ENCODE measurements at places on chromosomes 12 and 14.

GRCh38 chr12:64459394-64459891 lies 7.5 kb downstream of the TBK1 start:
- no peak for DNase-seq

DNA sequence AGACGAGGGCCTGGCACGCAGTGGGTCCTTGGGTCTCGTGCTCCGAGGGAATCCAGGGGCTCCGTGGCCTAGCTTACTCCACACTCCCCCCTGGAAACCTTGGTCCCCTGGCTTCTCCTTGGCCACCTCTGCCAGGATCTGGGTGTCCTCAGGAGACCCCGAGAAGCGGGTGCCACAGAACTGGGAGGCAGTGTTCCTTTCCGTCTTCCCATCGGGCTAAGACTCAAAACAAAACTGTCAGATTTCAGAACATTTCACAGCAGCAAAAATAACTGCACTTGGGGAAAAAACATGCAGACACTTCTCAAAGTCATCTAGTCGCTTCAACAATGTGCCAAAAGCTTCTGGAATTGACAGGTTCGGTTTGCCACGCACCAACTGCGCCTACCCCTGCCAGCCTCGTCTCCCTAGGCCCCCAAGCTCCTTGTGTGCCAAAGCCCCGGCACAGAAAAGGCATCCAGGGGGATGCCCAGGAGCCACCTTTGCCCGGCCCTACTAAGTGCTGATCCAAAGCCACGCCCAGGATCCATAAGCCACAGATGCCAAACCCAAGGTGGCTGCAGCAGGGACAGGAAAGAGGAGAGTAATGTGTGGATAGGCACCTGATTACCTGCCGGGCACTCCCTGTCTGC lies 58.4 kb upstream of the DIO3 start:
- no peak for DNase-seq

- no peak for DNase-seq
Measured at GRCh38 chr14:68359837-68360552, 432.9 kb downstream of the ZFP36L1 start.

- DNase-seq: no peak
Measured at GRCh38 chr12:76997011-76997780, 68.2 kb downstream of the E2F7 start.

DNA sequence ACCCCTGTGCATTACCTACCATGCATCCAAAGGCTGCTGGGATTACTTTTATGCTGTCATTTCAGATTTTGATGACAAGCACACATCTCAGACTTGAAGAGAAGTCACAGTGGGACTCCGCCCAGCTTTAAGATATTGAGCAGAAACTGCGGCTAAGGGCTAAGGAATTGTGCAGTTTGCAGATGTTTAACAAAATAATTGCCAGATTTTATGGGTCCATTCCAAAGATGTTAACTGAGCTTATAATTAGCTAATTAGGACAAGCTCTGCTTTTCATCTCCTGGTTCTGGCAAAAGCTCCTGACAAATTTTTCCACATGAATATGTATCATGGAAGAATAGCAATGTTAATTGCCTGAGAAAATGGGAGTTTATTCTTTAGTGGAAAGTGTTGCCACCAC lies 344.4 kb upstream of the ATXN7L3B start:
- DNase-seq: no peak

- no peak for DNase-seq
Measured at GRCh38 chr12:42291680-42292079, 34.2 kb downstream of the ZCRB1 start.

- no peak for DNase-seq
Measured at GRCh38 chr14:20386276-20386855, 26.9 kb downstream of the TEP1 start.

DNA sequence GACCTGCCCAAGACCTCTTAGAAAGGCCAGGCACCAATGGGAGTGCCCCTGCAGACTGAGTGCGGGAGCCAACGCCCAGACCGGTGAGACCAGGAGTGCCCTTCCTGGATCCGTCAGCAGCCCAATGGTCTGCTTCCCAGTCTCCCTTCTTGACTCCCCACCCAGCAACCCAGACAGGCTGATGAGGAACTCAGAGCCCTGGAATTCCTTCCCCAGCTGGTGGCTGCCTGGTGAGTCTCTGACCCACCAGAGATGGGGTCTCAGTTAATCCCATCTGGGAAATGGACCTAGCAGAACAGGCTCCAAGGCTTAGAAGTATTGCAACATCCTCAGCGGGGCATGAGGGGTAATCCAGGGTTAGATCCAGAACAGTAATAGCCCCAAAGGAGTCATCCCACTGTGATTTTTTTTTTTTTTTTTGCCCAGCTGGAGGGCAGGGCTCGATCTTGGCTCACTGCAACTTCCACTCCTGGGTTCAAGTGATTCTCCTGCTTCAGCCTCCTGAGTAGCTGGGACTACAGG lies 1.5 kb upstream of the RASAL1 start:
- DNase-seq: no peak

DNA sequence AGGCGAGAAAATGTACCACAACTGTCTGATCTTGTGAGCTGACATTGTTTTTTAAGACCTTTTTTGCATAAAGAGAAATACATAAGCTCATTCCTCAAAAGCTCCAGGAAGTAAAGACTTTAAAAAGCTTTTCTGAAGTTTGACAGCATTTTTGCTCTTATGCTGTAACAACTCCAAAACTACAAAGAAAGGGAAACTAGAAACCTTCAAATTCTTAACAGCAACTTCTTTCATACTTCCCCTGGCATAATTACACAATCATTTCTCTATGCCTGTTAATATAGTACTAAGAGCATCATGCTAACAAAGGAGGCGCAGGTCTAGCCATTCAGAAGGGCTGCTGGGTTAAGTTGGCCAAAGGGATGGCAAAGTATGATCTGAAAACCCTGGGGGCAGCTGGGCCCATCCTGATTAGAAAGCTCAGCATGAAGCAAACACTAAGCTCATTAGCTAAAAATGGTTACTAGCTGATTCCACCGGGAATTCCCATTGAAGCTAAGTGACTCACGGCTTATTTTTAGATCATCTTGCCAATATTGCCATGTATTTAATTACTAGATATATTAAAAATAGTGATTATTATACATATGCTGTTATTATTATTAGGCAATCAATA lies 26.1 kb upstream of the ANP32D start:
- no peak for DNase-seq

DNA sequence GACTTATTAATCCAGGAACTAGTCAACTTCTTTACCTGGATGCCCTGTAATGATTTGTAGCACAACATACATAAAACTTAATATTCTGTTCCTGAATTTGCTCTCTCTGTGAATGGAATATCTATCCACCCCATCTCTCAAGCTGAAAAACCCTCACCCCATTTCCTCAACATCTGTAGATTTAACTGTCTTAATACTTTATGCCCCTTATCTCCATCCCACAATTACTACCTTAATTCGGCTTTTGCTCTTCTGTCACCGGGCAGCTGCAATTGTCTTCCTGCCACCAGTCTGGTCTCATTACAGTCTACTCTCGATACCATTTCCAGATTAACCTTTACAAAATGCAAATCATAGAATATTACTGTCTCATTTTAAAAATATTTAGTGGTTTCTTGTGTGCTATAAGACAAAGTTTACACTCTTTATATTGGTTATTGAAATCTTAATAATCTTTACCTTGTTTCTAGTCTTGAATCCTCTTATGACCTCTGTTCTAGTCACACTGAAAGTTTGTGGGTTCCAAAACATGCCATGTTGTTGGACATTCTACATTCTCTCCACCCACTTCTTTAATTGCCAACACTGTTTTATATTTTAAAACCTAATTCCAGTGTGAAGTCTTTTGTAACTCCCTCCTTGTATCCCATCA lies 347.3 kb downstream of the RAD51B start:
- no peak for DNase-seq

DNA sequence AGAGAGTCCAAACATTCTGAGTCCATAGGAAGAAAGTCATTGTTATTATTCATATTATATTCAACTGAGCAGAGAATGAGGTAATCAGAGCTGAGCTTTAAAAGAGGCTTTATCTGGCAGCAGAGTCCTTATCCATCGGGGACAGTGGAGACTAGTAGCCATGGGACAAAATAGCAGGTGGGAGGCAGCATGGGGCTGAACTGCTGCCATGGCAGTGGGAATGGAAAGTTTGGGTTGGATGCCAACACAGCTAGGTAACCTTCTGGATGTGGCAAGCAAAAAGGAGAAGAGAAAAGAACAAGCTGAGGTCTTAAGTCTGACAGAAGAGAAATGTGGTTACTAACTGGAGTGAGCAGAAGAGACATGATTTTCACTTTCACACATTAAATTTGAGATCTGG lies 71.0 kb upstream of the CDKN3 start:
- DNase-seq: no peak

DNA sequence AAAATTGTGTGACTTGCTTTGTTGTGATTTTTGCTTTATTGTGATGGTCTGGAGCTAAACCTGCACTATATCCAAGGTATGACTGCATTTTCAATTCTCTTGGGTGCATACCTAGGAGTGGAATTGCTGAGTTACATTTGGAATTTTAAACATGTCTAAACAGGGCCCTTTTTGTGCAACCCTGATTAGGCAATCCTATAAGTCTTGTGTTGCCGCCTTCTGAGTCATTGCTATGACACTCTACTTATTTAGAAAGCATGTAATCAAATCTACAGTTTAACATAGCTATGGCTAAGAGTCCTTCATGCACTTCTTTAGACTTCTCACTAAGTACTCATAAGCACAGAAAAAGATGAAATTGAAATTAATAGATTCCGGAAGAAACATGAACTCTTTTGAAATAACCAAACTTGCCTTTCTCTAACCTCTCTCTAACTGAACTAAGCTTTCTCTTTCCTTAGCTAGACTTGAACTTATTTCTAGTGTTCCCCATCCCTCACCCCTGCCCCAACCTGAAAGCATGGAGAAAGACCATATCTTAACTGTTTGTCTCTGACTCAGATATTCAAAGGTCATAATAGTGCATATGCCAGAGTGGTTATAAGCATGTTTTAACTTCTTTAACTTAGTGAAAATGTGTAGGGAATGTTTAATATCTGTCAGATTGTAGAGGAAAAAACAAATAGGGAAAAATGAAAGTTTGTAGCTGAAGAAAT lies 203.0 kb downstream of the SNAPC1 start:
- no peak for DNase-seq

DNA sequence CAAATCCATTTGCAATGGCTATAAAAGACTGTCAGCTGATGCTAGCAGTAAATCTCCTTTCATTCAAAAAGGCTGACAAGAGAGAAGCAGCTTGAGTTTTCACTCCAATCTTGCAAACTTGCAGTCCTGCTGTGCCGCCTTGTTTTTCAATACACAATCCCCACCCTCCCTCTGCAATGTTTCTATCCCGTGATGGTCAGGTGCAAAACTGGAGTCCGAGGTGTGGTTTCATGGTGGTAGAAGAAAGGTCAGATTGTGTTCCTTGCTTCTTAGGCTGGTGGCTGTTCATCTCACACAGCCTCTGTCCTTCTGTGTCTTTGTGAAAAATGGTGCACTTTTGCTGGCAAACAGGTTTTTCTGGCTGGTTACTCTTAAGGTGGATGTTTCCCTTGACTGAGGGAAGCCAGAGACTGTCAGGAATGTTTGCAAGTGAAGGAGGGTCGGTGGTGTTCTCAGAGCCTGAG lies 27.7 kb upstream of the TBX3 start:
- no peak for DNase-seq

DNA sequence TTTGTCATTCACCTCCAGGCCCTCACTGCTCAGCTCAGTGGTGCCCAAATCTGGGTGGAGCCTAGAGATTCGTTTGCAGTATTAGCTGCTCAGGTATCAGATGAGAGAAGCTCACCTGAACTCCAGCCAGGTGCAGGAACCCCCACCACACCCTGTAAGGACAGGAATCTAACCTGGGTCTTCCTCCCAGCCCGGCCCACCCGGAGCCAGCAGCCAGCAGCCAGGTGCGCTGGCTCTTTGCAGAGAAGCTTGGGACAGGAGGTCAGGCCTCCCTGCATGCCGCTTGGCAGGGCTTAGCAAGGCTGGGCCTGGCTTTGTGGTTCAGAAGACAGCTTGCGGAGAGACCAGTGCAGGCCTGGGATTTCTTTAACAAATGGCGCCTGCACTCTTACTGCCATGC lies 125.6 kb upstream of the MYL2 start:
- DNase-seq: no peak

GRCh38 chr12:11840366-11840765 lies 190.9 kb downstream of the ETV6 start:
- no peak for DNase-seq

DNA sequence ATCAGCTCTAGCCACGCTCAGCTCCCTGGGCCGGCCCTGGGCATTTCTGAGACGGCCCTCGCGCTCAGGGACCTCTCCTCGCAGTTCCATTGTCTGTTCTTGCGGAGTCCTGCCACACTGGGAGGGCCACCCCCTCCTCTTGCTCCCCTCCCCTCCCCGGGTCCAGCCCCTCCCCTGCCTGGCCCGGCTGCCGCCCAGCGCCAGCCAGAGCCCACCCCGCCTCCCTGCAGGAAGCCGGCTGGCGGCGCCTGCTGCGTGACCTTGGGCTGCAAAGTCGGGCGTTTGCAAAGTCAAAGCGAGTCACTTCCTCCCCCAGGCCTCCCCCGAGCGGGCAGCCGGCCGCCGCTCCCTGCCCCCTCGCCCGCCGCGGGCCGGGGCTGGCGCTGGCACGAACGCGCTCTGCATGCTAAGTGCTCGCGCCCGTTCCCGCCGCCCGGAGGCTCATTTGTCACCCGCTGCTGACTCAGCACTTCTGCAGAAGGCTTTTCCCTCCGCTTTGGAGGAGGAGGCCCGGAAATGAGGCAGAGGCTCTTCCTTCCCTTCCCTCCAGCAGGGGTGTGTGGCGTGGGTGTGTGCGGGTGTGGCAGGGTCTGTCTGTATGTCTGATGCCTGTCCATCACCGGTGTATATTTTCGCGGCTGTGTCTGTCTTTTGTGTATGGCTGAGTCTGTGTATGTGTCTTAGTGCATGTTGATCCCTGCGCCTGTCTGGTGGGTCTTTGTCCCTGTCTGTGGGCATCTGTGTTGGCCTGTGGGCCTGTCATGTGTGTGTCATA lies 72.0 kb downstream of the IRF2BPL start:
- DNase-seq: peak; percentile 91

DNA sequence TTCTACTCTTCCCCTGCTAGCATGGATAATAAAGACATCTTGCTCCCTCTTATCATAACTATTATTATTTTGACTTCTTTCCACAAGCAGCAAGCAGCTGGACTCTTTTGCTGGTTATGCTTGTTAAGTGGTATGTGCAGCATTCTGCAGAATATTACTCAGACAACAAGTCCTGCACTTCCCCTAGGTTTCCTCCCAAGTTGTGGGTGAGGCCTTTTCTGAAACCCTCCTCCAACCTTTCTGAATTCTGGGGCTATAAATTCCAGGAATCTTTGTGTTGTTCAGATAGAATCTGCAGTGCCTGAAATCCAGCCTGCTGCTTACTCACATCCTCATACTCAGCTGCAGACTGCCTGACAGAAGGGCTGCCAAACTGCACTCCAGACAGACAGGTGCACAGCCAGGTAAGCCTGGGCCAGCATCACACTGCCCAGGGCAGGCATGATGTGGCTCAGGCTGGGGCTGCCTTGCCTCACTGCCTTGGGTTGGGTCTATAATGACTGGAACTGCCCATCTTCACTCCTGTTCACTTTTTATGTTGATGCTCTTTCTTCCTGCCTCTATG lies 6.2 kb upstream of the DHRS2 start:
- no peak for DNase-seq
